Endodermal cell (in vitro differentiated cells): ENCODE measurements at places on chromosomes 5 and 9. TPM values are rescaled to one million over a fixed set of nuclear protein-coding genes. Genes with fewer than 3 reads are reported as not detected.

KCNV2 gene
- 1.2 to 6.6 TPM (median 1.9 TPM) in 3 replicates for total RNA-seq

DMRTA1 gene
- total RNA-seq: 4.6 to 6.3 TPM (median 5.1 TPM) in 3 replicates

ATOSB gene
- total RNA-seq: 21.1 to 48.7 TPM (median 25.4 TPM) in 3 replicates

PKD2L2 gene
- not detected in 3 replicates for total RNA-seq

GFPT2 gene
- total RNA-seq: 35.7 to 37.3 TPM (median 36.4 TPM) in 3 replicates

NRG2 gene
- 4.9 to 14.0 TPM (median 12.5 TPM) in 3 replicates for total RNA-seq

CER1 gene
- 694 to 6,466 TPM (median 767 TPM) in 3 replicates for total RNA-seq

SRP19 gene
- total RNA-seq: 65.4 and 69.6 TPM in 2 replicates
